ENCODE measurements at places on chromosomes 12 and 14.

DNA sequence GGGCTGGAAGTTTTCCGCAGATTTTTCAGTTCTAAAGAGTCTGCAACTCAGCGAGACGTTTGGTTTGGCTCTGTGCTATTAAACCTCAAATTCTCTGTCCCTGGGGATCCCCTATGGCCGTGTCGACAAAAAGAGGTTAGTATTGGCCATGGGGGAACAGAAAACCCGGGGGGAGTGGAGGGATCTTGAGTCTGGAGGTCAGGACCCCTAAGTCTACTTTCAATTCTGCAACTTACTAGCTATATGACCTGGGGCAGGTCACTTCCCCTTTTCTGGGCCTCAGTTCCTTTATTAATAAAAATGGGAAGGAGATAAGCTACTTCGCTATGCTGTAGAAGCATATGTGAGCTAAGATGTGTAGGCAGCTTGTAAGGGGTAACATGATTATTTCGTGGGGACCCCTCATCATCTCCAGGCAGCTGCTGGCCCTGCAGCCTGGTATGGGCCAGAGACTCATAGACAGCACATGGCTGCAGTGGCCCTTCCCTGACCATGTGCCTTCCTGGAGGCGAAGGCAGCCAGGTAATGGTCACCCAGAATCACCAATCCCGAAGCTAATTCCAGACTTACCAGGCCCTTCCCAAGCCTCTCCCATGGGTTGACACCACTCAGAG is 8.6 kb downstream of the ASB2 start:
- no peak for DNase-seq

GRCh38 chr12:69331909-69332684 is 16.1 kb upstream of the LYZ start:
- no peak for DNase-seq

GRCh38 chr14:105117257-105117646 is 51.3 kb downstream of the JAG2 start:
- DNase-seq = no peak

- DNase-seq = no peak
Measured at GRCh38 chr12:51521554-51522276, 69.3 kb upstream of the SCN8A start.

GRCh38 chr12:119692410-119692809 is 24.5 kb downstream of the PRKAB1 start:
- DNase-seq = no peak

- no peak for DNase-seq
Measured at GRCh38 chr12:63816031-63816430, 28.5 kb upstream of the SRGAP1 start.

DNA sequence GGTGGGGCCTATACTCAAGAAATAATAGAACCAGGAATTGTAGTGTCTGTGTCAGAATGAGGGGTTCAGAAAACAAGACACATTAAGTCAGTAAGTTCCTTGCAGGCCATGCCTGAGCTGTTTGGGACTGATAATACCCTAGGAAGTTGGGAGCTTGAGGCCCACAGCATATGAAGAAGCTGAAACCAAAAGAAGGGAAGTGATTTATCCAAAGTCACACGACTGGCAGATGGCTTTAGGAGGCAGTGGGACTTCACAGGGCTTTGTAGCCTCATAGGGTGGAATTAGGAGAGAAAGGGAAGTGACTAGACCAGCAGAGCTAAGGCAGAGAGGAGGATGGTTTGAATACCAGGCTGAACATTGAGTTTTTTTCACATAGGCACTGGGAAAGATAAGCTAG is 56.6 kb upstream of the SRSF5 start:
- no peak for DNase-seq

GRCh38 chr14:101495284-101495683 is 66.0 kb upstream of the DIO3 start:
- DNase-seq = no peak

GRCh38 chr14:67270145-67270753 is 29.0 kb downstream of the PALS1 start:
- DNase-seq = no peak
